ENCODE measurements at places on chromosomes 4 and X. TPM values are rescaled to one million over a fixed set of nuclear protein-coding genes. Genes with fewer than 3 reads are reported as not detected.

The ANXA10 gene
- total RNA-seq: not detected

The SPATA4 gene
- not detected for total RNA-seq

The ANAPC4 gene
- 29.6 TPM for total RNA-seq

The SAT1 gene
- 836 TPM for total RNA-seq

The GPR119 gene
- total RNA-seq: not detected

The HPGDS gene
- total RNA-seq: 8.8 TPM

The TMEM154 gene
- total RNA-seq: 2.6 TPM

The XPNPEP2 gene
- 875 TPM for total RNA-seq

The GAGE12J gene
- total RNA-seq: not detected

The STS gene
- 3.3 TPM for total RNA-seq

The CCNA2 gene
- total RNA-seq: 4.8 TPM

GRCh38 chrX:7076245-7076661 is 71.3 kb upstream of the STS start:
- no peak for DNase-seq

DNA sequence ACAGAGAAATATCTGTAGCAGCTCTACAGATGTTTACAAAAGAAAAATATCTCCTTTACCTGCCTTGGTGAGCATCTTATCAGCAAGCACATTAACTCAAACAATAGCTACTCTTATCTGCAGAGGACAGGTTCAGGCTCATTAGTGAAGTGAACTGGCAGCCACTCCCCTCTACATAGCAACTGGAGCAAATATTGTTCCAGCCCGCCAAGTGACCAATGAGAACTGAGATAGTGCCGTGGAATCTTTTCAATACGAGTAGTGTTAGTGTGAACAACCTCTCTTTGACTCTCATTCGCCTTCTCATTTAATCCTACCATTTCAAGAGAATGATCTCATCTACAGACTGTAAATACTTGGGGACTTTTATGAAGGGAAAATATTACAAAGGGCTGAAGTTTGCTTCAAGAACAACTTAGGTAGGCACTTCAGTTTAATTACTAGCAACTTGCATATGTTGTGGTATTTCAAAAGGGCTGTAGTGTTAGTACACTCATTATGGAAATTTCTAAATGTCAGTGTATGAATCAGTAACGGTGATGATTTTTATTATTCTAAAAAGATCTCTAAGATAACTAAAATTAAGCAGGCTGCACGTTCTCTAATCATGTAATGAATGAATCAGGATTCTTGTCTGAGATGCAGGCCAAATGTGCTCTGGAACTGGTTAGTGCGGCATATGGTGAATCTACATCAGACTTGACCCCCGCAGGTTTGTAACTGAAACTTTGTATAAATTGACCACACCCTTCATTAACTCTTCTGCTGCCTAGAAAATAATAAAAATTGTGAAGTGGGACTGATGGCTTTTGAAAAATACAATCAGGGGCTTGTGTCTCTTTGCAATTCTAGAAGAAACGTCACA is 72.4 kb downstream of the PALLD start:
- DNase-seq: peak; percentile 53

DNA sequence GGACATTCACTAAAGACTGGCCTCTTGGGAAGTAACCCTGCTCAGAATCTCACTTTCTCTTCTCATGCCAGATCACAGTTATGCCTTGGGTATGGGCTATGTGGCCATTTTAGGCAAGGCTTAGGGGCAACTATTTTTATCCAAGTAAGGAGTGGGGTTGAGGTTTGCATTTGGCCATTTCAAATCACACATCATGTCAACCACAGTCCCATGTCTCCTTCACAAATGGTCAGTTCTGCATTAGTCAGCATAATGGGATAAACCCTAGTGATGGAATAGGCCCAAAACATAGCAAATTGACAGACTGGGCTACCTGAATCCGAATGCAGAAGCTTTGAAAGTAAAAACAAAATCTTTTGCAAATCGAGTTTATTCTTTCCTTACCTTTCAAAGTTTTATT is 827 bp upstream of the RTL3 start:
- DNase-seq: no peak

GRCh38 chr4:59650861-59651260 is 1549.3 kb upstream of the ADGRL3 start:
- no peak for DNase-seq

- DNase-seq: no peak
Measured at GRCh38 chr4:117987464-117987863, 46.8 kb upstream of the NDST3 start.

DNA sequence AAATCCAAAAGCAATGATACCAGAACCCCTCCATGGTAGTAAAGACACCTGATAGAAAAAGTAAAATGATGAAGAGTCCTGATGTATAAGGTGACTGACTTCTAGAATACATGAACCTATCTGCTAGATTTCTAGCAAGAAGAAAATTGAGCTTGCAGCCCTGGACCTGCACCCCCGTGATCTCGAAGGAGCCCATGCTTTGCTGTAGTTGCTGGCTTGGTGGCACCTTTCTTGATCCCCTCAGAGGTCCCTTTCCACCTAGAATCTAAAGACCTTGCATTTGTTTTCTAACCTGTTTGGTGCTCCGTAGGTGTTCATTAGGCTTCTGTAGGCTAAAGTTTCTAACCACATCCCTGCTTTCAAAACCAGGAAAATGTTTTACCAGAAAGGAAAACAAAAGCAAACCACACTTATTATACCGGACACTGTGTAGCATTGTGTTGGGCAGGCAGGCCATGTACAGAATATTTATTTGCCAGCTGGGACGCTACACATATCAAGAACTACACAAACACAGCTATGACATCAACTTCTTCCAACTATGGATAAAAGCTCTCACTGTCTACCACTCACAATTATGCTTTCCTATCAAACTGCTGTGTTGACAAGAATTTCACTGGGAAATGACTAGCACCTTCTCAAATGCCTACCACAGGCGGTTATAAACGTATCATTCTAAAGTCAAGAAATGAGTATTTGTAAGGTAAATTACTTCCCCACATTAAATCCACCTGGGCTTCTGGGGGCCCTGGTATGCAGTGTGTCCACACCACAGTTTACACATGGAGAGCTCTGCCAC is 316.2 kb downstream of the UNC5C start:
- no peak for DNase-seq

GRCh38 chr4:153183146-153183545 is 21.1 kb upstream of the TRIM2 start:
- DNase-seq: no peak

- DNase-seq: no peak
Measured at GRCh38 chrX:107506596-107507031, 57.2 kb downstream of the FRMPD3 start.

GRCh38 chr4:109315818-109316217 is 13.4 kb upstream of the COL25A1 start:
- no peak for DNase-seq

GRCh38 chr4:109410776-109411175 is 22.8 kb upstream of the SEC24B start:
- no peak for DNase-seq

GRCh38 chr4:35503435-35503834 is 740.9 kb downstream of the ARAP2 start:
- DNase-seq: no peak

DNA sequence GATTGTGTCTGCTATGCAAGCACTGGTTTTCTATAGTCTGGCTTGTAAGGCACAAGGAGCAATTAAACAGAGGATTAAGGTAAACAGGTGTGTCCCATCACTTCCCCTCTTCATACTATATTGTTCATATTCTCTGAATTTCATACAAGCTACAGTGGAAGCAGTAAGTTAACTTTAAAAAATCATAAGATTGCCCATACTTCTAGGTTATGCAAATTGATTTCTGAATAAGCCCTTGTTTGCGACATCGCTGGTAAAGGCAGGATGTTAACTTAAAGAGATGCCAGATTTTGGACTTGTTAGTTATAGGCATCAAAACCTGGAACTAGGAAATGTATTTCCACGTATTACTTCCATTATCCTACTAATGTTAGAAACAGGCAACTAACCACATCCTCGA is 1.0 kb upstream of the TMEM131L start:
- no peak for DNase-seq

DNA sequence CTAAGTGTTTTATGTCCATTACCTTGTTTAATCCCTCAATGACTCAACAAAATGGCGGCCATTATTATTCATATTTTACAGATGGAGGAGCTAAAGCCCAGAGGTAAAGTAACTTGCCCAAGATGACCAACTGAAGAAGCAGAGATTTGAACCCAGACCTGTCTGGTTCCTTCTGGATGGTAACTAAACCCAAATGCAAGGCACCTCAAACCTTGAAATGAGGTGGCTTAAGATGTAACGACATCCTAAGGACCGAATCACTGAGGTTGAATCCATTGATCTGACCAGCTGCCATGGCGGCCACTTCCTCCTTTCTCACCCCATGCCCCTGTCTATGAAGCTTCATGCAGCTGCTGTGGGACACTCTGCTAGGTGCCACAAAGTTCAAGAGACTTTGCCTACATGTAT is 932 bp downstream of the TLR10 start:
- no peak for DNase-seq

DNA sequence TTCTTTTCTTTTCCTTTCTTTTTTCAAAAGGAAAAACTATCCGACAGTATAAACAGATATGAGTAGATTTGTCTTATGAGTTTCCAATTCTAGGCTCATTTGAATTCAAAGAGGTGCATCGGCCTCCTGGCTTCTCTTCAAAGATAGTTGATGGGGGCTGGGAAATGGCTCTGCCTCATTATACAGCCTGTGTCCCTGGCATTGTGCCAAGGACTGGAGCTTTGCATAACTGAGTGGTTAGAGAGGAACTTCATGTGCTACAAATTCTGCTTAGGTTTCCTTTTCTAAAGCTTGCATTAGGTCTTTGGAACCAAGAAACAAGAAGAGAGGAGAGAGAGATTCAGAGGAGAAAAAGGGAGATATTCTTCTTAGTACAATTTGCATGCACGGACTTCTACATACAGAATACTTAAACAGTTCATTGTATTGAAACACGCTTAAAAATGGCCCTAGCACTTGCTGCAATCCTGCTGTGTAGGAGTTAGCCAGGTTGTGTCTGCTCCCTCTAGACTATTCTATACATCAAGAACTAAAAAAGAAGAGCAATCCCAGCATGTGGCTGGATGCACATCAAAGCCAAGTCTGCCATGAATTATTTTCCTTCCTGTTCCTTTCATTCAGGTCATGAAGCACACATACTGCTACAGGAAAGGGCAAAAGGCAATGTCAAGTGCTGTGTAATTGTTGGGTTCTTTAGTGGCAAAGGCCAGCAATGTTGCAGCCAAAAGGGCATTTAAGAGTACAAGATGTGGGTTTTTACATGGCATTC is 70.9 kb downstream of the INTS12 start:
- peak; percentile 58 for DNase-seq

DNA sequence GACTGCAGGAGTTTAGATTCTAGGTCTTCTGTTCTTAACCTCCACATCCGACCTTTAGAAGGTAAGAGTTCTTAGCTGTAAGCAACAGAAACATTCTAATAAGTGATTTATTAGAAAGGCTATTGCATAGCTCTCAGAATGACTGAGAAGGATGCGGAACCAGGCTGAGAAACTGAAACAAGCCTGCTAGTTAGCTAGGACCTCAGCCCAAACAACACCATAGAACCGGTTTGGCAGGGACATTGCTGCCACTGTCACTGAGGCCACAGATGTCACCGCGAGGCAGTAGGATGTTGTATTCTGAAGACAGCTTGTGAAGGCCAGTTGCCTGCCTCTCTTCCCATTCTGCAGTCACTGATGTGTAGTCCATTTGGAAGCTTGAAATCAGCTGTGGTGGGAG is 160.0 kb upstream of the ARX start:
- DNase-seq: no peak

DNA sequence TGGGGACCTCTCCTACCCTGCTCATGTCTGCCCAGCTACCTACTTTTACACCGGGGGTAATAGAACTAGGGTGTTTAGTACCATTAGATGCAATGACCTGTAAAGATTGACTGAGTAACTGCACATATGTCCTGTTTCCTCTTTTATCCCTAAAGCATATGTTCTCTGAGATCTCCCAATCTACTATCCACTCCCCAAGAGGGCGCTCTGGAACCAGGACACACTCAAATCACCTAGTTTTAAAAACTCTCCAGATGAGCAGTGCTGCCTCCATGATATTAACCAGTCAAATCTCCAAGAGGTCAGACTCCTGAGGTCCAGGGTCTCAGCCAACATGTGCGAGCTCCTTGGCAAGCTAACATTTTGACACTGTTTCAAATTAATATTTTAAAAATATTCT is 87.0 kb upstream of the TSPAN5 start:
- no peak for DNase-seq

- no peak for DNase-seq
Measured at GRCh38 chr4:156692016-156692415, 279.6 kb downstream of the PDGFC start.

GRCh38 chrX:154381271-154381670 is 2.2 kb downstream of the EMD start:
- DNase-seq: no peak

GRCh38 chr4:121728066-121728465 is 31.3 kb upstream of the ANXA5 start:
- DNase-seq: no peak

- DNase-seq: no peak
Measured at GRCh38 chrX:6382284-6382683, 152.6 kb downstream of the VCX3A start.

DNA sequence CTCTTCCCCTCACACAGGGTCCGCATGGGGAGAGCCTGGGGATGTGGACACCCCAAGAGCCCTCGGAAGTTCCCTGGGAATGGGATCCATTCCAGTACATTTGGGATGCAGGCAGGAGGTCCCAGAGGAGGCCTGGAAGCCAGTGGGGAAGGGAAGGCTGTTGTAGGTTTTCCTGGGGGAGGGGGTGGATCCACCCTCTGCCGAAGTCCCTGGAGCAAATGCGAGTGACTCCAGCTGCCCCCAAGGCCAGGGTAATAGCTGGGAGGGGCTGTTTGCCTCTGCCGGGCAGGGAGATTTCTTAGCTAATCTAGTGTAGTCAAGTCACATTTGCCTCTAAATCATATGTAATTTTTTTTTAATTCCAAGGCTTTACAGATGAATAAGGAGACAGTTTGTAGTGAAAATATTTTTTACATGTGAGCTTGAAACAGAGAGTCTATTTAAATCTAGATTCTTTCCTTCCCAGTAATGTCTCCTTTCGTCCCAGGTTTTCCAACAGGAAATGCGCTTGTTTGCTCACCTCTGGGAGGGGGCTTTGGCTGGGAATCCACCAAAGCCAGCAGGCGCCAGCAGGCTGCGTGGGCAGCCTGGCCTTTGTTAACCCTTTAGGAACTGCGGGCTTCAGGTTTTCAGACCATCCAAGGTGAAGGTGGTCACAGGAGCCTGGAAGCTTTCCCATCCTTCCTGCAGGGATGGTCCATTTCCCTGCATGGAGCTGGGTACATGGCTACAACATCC is 26.8 kb downstream of the SH3TC1 start:
- no peak for DNase-seq

DNA sequence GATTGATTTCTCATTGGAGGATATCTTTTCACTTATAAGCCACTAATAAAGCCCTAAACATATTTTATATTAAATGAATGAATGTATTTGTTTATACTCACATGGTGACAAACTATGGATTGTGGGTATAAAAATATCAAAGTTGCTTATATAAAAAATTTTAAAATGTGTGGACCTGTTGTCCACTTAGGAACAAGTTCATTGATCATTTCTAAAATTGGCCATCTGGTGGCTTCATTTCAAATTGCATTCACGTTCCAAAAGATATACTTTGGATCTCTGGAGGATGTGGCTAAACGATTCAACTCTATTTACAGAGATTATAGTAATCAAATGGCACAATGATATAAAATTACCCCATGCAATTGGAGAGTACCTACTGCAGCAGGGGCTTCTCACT is 32.5 kb downstream of the FSTL5 start:
- no peak for DNase-seq

- no peak for DNase-seq
Measured at GRCh38 chr4:150867148-150867547, 147.9 kb downstream of the LRBA start.
